ENCODE measurements at places on chromosomes 16 and 17.

DNA sequence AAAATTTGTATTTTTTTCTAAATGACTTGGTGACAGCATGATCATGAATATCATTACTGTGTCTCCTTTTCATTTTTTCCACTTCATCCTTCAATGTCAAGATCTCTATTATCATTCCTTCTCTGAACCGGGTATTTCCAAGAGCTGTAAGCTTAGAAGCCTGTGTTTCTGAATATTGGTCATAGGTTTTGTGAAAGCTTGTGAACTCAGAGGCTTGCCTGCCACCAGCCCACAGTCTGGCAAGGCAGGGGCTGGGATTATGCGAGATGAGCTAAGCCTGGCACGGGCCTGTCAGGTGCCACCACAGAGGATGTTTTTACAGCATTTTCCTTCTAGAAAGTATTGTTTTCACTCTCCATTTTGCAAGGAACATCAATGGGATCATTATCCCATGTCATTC lies 92.8 kb downstream of the MYH10 start:
- no peak for DNase-seq

DNA sequence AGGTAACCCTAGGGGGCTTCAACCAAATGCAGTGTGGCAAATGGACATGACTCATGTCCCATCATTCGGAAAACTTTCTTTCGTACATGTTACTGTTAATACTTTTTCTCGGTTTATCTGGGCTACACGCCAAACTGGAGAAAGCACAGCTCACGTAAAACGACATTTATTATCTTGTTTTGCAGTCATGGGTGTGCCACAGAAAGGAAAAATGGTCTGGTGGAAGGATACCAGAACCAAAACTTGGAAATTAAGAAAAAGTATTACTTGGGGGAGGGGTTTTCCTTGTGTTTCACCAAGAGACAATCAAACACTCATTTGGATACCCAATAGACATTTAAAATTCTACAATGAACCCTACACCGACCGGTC lies 23.6 kb downstream of the ALOX15B start:
- DNase-seq, result no peak

DNA sequence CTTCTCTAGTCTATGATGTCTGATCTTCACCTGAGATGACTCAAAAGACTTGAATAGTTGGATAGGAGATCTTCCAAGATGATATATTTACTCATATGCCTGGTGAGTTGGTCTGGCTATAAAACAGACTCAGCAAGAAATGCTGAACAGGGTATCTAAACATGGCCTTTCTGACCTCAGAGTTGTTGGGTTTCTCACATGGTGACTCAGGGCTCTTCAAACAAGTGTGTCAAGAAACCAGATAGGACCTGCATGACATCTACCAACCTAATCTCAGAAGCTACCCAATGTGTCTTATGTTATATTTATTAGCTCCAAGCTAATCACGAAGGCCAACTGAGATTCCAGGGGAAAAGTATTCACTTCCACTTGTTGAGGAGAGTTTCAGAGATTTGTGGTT lies 1477.3 kb downstream of the CDH8 start:
- DNase-seq, result no peak

DNA sequence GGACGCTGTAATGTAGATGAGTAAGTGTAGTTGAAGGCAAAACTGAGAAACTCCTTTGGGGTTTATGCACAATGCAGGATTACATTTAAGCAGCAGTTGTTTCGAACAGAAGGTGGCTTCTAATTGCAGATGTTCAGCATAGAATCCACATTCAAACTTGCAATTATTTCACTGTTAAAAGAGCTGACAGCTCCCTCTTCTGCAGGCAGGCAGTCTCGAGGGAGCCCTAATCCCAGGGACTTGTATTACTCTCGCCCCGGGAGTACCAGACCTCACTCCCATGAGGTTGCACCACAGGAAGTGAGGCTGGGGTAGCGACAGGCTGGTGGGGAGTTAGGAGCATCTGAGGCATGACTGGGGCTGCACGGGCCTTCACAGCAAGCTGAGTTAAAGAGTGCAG lies 484.3 kb upstream of the EEF2KMT start:
- DNase-seq, result no peak

DNA sequence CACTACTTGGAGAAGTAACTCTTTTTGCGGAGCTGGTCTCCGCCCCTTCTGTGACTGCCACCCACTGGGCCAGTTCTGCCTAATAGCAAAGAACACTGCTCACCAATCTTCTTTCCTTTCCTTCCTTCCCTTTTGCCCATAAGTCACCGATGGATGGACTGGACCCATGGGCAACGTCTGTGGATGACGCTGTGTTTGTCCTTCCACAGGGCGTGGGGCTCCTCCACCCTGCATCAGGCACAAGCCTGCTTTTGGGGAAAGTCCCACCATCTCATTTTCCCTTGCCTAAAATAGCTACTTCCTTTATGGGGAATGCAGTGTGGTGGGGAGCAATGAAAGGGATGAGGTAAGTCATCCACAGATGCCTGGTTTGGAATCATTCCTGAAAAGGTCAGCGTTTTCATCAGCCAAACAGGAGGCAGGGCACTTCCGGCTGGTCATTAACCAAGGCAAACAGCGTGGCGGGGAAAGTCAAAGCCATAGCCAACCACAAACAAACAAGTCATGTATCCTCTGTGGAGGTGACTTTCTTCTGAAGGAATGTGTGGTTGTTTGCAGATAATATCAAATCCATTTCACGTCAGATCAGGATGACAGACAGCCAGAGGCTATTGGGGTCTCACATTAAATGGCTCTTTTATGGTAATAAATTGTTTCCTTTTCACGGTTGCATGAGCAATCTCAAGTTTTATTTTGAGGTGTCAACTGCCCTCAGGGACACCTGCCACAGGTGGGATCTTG lies 30.7 kb upstream of the MED9 start:
- DNase-seq, result no peak

Measured in KBM-7 (cell line).